HTR-8/SVneo (cell line): ENCODE measurements at places on chromosomes 1 and 21.

GRCh38 chr1:188170935-188171334 is 1342.2 kb downstream of the PLA2G4A start:
- DNase-seq = no peak

- no peak for DNase-seq
Measured at GRCh38 chr1:109316506-109316905, 9.7 kb upstream of the MYBPHL start.

DNA sequence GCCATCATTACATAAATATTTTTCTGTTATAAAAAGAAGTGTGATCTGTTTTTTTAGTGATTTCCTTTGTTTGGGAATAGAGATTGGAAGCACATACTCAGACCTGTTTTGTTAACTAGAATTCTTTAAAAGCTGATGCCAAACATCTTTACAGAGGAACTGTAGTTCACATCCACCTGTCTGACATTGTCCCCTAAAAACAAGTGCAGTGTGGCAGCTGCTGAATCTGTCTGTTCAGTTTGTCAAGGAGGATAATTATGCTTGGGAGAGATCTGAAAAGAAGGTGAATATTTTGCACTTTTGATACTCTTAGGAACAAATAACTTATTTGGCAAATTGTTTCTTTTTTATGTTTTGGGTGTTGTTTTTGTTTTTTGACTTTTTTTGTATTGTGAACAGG is 13.6 kb downstream of the AGMAT start:
- no peak for DNase-seq

- no peak for DNase-seq
Measured at GRCh38 chr1:55870106-55870505, 654.9 kb upstream of the USP24 start.

DNA sequence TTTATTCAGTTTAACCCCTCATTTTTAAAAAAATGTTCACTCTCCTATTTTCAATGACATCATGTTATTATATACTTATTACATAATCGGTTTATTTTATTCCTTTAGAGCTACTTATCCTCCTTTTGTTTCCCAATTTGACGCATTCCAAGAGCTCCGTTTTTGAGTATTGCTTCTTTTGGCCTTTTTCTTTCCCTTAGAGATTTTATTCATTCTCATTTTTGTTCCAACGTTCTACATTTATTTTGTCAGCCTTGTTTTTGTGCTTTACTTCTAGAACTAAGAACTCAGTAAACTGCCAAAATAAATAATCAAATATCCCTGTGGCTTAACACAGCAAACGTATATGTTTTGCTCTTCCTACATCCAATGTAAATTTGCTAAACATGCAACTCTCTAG is 769.1 kb downstream of the NCAM2 start:
- no peak for DNase-seq

DNA sequence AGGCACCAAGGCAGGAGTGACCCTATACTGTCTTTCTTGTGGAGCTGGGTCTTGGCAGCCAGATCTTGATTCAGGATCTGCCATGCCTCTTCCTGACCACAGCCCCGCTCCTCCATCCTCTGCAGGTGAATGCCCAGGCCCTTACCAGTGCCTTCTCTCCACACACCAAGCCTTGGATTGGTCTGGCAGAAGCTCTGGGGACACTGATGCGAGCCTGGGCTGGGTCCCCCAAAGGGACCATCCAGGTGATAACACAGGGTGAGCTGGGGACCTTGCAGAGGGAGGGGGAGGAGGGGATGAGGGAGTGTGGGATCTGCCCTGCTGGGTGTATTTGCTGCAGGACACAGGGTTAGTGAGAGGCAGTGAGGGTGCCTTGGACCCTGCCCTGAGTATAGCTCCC is 28.4 kb downstream of the HMGCS2 start:
- DNase-seq = no peak

DNA sequence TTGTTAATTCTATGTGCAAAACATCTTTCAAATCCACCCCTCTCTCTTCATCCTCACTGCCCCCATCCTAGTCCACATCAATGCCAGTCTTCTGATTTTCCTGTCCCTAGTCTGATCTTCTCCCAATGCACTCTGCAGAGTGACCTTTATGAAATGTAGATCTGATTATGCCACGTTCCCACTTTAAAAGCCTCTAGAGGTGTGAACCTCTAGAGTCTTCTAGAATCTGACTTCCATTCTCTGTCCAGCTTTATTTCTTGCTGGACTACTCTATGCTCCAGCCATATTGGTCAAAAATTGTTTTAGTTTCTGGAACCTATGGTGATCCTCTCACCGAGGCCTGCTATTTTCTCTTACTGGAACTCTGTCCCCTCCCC is 32.5 kb downstream of the ZNF648 start:
- DNase-seq = no peak

DNA sequence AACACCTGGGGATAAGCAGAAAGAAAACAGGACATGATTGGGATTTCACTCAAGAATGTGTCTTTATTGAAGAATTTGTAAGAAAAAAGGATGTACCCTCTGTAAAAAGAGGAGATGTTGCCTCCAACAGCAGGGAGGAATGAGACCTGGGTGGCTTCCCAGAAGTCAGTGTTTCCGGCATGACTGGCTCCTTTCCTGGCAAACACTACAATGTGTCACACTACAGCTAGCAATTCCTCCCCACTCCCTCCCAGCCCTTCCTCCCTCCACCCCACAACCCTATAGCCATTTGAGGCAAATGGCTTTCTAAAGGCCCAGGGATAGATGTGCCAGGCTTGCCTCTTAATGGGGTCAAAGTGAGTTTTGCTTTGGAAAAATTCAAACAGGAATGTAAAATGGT is 11.5 kb upstream of the COL8A2 start:
- no peak for DNase-seq

GRCh38 chr1:206011057-206011456 is 7.9 kb upstream of the RAB7B start:
- DNase-seq = no peak

DNA sequence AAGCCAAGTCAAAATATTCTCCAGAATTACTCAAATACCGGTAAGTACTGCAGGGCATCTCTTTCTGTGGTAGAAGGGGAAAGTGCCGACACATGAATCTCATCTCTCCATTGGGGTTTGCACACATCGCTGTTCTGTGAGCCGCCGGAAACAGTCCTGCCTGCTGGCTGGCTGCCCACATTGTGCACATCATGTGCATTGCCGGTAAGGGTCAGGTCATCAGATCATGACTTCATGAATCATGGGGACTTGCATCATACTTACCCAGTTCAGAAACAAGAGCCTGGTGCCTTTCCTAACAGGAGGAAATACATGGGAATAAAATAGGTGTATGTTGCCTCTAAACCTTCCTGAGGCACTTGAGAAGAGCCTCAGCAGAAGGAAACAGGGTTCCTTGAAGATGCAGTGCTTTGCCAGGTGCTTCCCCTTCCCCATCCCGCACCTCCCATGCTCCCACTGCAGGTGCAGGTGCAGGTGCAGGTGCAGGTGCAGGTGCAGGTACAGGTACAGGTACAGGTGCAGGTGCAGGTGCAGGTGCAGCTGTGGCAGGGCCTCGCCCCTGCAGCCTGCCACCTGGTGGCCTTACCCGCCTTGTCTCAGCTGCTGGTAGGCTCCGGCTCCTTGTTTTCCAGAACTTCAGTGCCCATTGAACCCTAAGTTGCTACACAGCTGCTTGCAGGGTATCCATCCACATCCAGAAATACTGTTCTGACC is 26.5 kb downstream of the GPR137B start:
- DNase-seq = no peak

- DNase-seq = no peak
Measured at GRCh38 chr1:223847781-223848345, 2.1 kb upstream of the TP53BP2 start.

GRCh38 chr1:96388421-96389310 is 332.9 kb upstream of the PTBP2 start:
- peak; percentile 17 for DNase-seq

GRCh38 chr1:168092566-168093355 is 44.0 kb downstream of the GPR161 start:
- DNase-seq = peak; percentile 33
